ENCODE measurements at places on chromosomes 16 and 17.

- DNase-seq, result no peak
Observed at GRCh38 chr16:57941016-57941664, 29.8 kb downstream of the CNGB1 start.

DNA sequence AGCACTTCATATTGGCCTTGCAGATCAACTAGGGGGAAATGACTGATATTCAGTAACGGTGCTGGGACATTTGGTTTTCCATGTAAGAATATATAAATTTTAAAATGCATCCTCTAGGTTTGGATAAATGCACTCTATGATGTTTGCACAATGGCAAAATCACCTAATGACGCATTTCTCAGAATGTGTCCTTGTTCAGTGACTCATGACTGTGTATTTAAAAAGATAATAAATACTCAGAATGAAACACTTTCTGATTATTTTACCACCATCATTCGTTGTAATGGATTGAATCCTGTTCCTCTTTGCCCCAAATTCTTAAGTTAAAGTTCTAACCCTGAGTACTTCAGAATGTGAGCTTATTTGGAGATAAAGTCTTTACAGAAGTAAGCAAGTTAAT lies 17.2 kb upstream of the ADGRG1 start:
- DNase-seq, result no peak

DNA sequence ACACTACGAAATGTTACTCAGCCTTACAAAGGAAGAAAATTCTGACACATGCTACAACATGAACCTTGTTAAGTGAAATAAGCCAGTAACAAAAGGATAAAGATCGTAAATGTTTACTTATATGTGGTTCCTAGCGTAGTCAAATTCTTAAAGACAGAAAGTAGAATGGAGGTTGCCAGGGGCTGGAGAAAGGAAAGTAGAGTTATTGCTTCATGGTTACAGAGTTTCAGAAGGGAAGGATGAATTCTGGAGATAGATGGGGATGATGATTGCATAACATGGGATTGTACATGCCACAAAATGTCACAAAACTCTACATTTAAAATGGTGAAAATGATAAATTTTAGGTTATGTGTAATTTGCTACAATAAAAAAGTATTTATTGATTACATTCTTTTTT lies 103.8 kb downstream of the CHD9NB start:
- DNase-seq, result no peak

GRCh38 chr17:17191961-17192381 lies 14.2 kb downstream of the PLD6 start:
- no peak for DNase-seq

GRCh38 chr17:12318571-12319266 lies 298.0 kb downstream of the MAP2K4 start:
- DNase-seq, result no peak

DNA sequence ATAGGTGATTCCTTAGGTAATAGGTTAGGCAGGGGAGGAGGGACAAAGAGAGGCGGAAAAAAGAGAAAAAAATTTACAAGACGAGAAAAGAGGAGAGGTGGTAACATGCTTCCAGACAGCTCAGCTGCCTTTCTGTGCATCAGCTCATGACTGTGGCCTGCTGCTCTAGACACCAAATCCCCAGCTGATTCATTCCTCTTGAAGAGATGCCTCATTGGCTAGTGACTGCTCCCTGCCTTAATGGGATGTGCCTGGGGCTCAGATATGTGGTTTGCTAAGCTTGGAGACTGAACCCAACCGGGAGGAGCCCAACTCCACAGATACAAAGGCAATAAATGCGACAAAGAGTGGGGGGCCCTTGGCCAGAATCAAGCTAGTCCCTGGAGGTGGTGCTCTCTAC lies 105.9 kb upstream of the FAM20A start:
- no peak for DNase-seq

DNA sequence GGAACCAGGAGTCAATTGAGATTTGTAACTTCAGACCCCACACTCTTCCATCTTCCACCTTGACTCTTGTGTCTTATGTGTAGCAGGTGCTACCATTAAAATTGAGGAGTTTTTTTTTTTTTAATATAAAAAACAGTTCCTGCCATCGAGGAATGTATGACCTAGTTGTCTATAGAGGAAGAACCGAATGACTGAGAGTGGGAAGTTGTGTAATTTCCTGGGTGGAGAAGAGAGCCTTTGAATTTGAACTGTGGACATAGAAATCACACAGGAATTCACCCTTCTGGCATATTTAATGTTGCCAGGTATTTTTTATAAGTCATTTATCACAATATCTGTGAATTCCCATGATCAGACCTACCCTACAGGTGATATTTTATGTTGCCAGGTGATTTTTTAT lies 22.0 kb downstream of the SP2 start:
- no peak for DNase-seq

DNA sequence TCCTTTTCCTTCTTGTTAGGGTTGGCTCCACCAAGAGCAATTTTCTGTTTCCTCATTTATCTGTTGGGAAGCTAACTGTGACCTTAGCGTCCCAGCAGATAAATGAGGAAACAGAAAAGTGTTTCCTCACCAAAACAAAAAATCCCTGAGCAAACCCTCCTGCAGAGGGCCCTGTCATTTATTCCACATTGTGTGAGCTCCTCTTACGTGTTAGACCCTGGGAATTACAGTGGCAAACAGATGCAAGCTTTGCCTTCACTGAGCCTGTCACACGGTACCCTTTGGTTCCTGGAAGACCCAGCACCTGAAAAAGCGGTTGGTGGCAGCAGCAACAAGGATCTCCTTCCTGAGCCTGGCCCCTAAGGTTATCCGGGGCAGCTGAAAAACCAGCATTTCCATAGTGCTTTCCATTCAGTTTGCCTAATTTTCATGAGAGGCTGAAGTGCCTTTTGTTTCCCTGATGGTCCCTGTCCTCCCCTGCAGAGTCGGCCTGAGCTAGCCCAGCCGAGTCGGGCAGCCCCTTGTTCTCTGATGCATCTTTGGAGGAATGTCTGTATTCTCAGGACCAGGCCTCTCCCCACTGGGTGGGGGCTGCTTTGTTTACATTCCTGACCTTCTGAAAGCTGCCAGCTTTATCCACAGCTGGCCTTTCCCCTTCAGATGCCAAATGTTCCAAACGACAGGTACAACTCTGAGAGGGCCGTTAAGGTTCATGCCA lies 34.7 kb downstream of the YPEL2 start:
- DNase-seq, result no peak

DNA sequence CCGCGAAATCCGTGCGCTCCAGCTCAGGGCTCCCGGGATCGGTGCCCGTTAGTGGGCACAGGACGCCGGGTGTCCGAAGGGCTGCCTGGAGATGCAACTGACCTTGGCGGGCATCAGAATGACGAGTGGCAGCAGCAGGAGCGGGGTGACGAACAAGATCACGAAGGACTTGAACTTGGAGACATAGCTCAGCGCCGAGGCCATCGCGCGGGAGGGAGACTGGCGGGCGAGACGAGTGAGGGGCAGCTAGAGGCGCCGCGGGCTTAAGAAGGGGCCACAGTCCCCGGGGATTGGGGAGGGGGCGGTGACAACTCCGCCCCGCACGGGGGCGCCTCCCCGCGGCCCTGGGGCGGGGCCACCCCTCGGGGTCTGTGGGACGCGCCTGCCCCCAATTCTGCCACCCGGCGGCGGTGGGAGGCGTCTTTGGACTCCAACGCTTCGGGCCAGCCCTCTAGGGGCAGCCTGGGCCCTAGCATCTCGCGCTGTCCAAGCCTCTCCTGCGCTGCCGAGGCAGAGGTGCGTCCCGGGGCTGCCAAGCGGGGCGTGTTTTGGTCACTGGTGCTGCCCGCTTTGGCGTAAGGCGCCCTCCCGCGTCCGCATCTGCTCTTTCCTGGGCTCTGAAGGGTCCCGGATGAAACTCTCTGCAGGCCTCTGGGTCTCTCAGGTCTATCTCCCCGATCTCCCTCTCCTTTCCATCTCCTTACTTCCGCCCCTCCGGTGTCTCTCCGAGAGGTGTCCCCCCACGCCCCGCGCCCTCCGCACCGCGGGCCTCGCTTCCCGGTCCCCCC lies at the start of gene SLC13A5:
SLC13A5 (minus strand) TSS at position 240 of the 788 bp plus-strand sequence; CDS start at position 204, 36 bp downstream.
- DNase-seq, result peak; percentile 39

DNA sequence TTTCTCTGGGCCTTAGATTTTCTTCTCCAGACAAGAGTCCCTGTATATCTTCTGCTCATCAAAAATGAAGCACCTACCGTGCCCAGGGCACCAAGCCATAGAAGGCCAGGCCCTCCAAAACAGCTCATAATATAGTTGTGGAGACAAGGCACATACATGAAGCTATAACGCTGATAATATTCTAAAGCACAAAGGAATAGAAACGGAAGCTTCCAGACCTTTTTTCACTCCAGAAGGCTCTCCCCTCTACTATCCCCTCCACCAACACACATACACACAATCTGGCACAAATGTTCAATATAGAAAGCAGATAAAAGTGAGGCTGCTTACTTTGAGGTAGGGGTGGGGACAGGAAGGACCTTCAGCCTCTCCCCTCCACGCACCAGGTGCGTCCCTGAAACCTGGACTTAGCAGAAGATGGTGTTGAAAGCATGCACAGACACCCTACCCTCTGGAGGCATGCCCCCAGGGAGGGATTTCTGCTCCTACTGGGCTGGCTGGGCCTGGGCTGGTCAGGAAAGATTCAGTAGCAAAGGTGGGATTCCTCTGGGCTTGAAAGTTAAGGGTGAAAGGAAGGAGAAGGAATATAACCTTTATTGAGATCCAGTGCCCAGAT lies 14.1 kb upstream of the SUPT4H1 start:
- DNase-seq, result no peak

DNA sequence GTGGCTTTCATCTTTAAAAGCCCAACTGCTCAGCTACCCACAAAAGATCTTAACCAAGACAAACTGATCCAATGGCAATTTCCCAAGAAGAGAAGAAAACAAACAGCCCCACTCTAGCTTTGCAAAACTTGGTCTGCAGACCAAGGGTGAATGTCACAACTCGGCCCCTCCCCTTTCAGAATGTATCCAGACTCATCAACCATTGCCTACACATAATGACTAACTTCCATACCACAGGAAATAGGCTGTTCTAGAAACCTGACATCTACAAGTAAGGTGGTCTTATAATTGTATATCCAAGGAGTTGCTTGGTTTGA lies 16.0 kb downstream of the DCUN1D3 start:
- no peak for DNase-seq

DNA sequence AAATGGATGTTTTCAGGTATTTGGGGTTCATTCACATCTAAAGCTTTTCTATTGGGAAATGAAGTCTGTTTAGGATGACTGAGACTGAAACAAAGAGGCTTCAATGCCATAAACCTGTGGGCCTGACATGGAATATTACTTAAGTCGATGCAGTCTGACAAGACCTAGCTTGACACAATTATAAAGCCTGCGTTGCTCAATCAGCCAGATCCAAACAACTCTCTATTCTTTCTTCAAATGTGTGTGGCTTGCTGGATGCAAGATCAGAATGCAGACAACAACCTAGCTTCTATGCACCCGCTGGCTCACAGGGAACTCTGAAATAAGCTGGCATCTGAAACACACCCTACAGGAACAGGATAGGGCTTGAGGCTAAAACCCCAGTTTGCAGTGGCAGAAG lies 40.0 kb downstream of the RFFL start:
- DNase-seq, result no peak

DNA sequence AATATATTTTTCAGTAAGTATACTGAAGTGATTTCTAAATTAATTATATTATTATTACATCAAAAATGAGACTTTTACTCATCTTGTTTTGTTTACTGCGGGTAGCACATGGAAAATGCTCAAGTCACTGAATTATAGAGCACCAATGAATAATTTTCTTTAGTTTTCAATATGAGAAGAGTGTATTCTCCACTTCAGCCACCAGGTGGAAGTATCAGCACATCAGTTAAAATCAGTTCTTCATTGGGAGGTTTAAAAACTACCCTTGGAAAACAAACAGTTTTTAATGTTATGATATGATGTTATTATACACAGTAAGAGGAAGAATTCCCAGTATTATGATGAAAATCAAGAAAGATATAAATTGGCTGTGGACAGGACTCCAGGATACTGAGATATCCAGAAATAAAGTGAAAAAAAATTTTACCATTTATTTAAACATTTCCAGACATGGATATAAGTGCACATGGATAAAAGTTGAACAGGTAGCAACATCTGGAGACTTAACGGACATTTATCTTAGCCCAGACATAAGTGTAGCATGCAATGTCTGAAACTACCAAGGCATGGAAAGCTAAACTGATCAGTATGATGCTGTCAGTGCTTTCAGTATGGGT lies 467.3 kb downstream of the KCNJ2 start:
- DNase-seq, result no peak

- peak; percentile 37 for DNase-seq
Observed at GRCh38 chr17:16915752-16916556, 56.0 kb downstream of the TNFRSF13B start.

DNA sequence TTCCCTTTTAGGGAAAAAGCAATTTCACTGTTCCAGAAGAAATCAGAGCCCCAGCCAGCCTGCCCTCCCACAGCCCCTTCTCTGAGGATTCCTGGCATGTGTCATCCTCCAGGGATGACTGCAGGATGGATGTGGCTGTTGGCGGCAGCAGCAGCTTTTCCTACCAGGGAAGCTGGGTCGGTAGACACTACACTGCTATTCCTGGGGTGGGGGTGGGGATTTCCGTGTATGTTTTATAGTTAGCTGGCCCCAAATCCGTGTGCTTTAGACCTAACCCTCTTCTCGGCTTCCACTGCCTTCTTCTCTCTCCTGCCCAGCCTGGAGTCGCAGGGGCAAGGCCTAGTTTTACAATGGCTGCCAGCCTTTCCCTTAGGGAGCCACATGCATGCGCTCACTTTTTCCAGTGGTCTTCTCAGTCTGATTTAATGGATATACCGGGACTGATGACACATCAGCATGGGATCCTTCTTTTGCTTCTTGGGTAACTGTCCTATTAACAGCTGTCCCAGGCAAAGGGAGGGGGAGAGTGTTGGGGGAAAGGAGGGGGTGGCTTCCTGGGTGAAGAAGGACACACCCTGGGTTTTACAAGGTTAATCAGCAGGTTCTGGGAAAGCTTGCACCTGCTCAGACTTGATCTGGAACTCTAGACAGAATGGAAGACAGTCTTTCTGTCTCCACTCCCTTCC lies 2.7 kb upstream of the NFE2L1 start:
- no peak for DNase-seq

- DNase-seq, result no peak
Observed at GRCh38 chr17:72095316-72095715, 25.5 kb upstream of the SOX9 start.

GRCh38 chr17:49766918-49767530 lies 3.1 kb upstream of the FAM117A start:
- DNase-seq, result no peak

DNA sequence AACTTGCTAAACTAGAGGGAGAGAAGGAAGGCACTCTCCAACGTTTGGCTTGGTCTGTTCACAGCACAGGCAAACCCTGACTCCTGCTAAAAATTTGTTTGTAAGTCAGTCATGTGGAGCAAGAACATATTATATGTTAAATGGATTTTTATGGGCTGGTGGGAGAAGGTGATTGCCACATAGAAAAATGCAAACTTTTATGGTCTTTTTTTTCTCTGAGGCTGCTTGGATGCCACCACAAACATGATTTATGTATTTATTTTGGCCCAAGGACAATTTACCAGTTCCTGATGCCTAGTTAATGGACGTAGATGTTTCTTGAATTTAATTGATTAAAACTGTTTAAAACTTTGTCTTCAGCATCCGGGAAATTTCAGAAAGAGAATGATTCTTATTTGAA lies 274.2 kb upstream of the MYOCD start:
- DNase-seq, result no peak

GRCh38 chr16:23670137-23670776 lies 8.4 kb upstream of the PLK1 start:
- DNase-seq, result peak; percentile 45
